ENCODE measurements at places on chromosomes 11 and 22.

DNA sequence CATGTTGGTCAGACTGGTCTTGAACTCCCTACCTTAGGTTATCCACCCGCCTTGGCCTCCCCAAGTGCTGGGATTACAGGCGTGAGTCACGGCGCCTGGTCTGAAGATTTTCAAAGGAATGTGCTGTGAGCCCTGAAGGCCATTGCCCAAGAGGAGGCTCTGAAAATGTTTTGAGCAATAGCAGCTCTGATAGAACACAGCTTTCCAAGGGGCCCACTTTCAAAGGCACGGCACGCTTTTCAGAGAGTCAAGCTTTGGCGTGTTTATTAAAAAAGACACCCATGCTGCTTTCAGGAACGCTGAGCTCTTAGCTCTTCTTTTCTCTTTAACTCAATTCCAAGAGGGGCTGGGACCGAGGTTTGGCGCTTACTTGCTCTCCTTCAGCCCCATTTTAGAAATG is 73.8 kb upstream of the CDON start:
- no peak overlapping the region for H3K4me3 ChIP-seq
- H3K36me3 ChIP-seq = no peaks in the 10 kb centered on the region
- peaks cover 78% of the 10 kb centered on the region for H3K4me1 ChIP-seq
- DNase-seq = peak; percentile 38
- peaks cover 7% of the 10 kb centered on the region for H3K27me3 ChIP-seq
- no peak overlapping the region for H3K27ac ChIP-seq

GRCh38 chr11:19715373-19715772 is 2.7 kb downstream of the NAV2 start:
- DNase-seq = no peak
- H3K27ac ChIP-seq = no peak overlapping the region
- no peak overlapping the region for H3K4me3 ChIP-seq
- H3K27me3 ChIP-seq = peaks cover 2% of the 10 kb centered on the region
- 0 out of 2 replicates have a peak, but pooled peaks cover 7% of the 10 kb centered on the region for H3K4me1 ChIP-seq

DNA sequence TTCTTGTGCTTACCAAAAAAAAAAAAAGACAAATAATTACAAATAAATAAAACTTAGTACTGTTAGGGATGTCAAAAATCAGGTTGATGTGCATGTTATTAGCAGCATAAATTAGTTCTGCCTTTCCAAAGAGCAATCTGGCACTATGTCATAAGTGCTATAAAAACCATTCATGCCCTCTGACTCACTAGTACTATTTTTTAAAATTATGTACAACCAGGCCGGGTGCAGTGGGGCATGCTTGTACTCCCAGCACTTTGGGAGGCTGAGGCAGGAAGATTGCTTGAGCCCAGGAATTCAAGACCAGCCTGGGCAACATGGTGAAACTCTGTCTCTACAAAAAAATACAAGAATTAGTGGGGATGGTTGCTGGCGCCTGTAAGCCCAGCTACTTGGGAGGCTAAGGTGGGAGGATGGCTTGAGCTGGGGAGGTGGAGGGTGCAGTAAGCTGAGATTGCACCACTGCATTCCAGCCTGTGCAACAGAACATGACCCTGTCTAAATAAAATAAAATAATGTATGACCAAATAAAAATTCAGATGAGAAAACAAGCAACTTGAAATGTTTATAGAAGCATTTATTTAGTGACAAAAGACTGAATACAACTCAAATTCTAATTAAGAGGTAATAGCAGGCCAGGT is 25.3 kb downstream of the UEVLD start:
- H3K4me3 ChIP-seq = no peak overlapping the region
- no peak for DNase-seq
- no peaks in the 10 kb centered on the region for H3K4me1 ChIP-seq

DNA sequence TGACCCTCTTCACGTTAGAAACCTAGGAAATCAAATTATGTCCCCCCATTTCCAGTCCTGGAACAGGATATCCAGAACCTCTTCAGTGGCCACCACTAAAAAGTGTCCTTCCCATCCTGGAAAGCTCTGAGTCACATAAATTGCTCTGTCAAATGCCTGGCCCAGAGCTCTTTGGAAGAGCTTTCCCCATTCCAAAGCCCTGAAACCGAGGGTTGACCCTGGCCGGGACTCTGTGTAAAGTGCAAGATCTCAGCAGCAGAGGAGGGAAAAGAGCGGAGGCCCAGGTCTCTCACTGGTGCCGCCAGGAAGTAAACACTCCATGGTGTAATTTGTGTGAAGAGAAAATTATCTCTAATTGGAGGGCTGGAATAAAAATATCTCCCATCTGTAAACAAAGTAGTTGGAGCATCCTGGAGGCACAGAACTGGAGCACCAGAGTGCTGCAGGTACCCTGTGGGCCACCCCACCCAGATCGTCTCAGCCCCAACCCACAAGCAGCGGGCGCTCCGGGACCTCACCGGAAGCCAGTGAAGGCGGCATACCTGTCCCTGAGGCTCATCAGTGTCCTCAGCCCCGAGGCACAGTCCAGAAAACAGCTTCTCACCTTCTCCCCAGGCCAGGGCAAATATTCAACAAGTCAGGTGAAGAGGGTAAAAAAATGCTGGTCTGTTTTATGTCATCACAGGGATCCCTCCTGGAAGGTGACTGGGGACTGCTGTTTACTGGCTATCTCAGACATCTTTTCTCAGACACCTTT is 4.7 kb upstream of the JAM3 start:
- no peaks in the 10 kb centered on the region for H3K27me3 ChIP-seq
- no peaks in the 10 kb centered on the region for H3K36me3 ChIP-seq

GRCh38 chr11:112583261-112583893 is 322.7 kb upstream of the PLET1 start:
- no peaks in the 10 kb centered on the region for H3K4me1 ChIP-seq
- no peaks in the 10 kb centered on the region for H3K27me3 ChIP-seq
- H3K36me3 ChIP-seq = no peaks in the 10 kb centered on the region
- H3K27ac ChIP-seq = no peak overlapping the region

GRCh38 chr11:28794405-28794804 is 686.2 kb downstream of the METTL15 start:
- no peak overlapping the region for H3K4me3 ChIP-seq
- H3K36me3 ChIP-seq = no peaks in the 10 kb centered on the region
- no peaks in the 10 kb centered on the region for H3K4me1 ChIP-seq
- no peak for DNase-seq
- no peaks in the 10 kb centered on the region for H3K27me3 ChIP-seq
- no peak overlapping the region for H3K27ac ChIP-seq

DNA sequence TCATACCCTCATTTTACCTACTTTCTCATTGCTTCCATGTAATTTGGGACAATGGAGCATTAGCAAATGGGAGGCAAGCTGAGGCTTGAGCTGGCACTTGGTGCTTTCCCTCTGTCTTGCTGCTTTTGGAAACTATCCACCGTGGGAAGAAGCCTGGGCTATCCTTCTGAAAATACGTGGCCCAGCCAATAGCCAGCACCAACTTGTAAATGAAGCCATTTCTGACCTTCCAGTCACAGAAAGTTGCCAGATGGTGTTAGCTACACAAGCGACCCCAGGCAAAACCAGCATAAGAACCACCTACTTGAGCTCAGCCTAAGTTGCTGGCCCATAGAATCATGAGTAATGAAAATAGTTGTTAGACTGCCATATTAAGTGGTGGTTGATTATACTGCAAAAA is 18.5 kb upstream of the SPON1 start:
- H3K4me1 ChIP-seq = no peaks in the 10 kb centered on the region
- H3K27ac ChIP-seq = no peak overlapping the region
- no peak for DNase-seq
- no peaks in the 10 kb centered on the region for H3K27me3 ChIP-seq

- H3K27me3 ChIP-seq = peaks cover 9% of the 10 kb centered on the region
- H3K4me3 ChIP-seq = no peak overlapping the region
- H3K36me3 ChIP-seq = no peaks in the 10 kb centered on the region
- H3K27ac ChIP-seq = no peak overlapping the region
- DNase-seq = no peak
Observed at GRCh38 chr11:107713009-107713408, 1.2 kb upstream of the SLN start.

- peaks cover 23% of the 10 kb centered on the region for H3K4me1 ChIP-seq
- no peak overlapping the region for H3K4me3 ChIP-seq
- H3K27ac ChIP-seq = no peak overlapping the region
- DNase-seq = no peak
- peaks cover 74% of the 10 kb centered on the region for H3K36me3 ChIP-seq
Observed at GRCh38 chr22:43996170-43996980, 27.7 kb upstream of the PARVB start.

DNA sequence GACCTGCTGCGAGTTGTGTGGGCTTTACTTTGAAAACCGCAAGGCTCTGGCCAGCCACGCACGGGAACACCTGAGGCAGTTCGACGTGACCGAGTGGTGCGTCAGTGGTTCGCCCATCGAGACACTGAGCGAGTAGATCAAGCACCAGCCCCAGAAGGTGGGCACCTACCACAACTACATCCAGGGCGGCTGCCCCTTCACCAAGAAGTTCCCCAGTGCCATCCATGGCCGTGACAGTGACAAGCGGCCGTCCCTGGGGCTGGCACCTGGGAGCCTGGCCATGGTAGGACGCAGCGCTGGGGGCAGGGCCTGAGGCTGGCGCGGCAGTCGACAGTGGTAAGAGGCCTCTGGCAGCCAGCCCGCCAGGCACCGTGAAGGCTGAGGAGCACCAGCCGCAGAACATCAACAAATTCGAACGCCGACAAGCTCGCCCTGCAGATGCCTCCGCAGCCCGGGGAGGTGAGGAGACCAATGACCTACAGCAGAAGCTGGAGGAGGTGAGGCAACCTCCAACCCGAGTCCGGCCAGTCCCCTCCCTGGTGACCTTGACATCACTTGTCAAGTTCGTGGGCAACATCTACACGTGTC is 545.2 kb upstream of the CCDC179 start:
- H3K4me1 ChIP-seq = no peaks in the 10 kb centered on the region
- no peak overlapping the region for H3K27ac ChIP-seq
- H3K27me3 ChIP-seq = no peaks in the 10 kb centered on the region
- no peak for DNase-seq
- no peak overlapping the region for H3K4me3 ChIP-seq

DNA sequence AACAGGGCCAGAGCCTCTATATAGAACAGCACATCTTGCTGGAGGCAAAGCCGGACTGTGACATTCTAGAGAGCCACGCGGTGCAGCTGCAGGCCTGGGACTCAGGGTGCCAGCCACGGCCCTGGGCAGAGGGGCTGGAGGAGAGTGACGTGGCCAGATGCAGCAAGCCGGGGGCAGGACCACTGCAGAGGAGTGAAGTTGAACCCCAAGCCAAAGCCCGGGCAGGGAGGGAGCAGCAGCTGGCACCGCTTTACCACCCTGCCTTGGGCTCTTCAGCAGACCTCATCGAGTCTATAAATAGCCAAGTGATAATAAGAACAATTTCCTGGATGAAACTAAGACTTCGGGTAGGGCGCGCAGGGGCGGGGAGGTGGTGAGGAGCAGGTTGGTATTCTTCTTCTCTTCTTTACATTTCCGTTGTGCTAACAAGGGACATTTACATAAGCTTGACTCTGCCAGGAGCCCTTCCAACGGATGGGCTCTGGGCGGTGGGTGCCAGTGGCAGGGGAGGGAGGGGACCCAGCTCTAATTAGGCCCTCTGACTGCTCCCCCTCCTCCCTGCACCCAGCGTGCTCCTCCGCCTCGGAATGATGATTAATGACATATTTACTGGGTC is 110.2 kb downstream of the ST3GAL4 start:
- H3K27me3 ChIP-seq = peaks cover 66% of the 10 kb centered on the region
- DNase-seq = no peak
- no peak overlapping the region for H3K4me3 ChIP-seq
- H3K27ac ChIP-seq = no peak overlapping the region
- no peaks in the 10 kb centered on the region for H3K4me1 ChIP-seq

- H3K4me1 ChIP-seq = peaks cover 43% of the 10 kb centered on the region
- H3K4me3 ChIP-seq = no peak overlapping the region
- no peak overlapping the region for H3K27ac ChIP-seq
- peaks cover 62% of the 10 kb centered on the region for H3K36me3 ChIP-seq
Observed at GRCh38 chr11:66066751-66067150, 3.3 kb upstream of the PACS1 start.

GRCh38 chr22:19713650-19714311 is 522 bp upstream of the SEPTIN5 start:
- peaks cover 11% of the 10 kb centered on the region for H3K27me3 ChIP-seq
- H3K4me3 ChIP-seq = peak overlapping the region; percentile 62
- H3K4me1 ChIP-seq = peaks cover 4% of the 10 kb centered on the region
- H3K36me3 ChIP-seq = no peaks in the 10 kb centered on the region
- DNase-seq = no peak

DNA sequence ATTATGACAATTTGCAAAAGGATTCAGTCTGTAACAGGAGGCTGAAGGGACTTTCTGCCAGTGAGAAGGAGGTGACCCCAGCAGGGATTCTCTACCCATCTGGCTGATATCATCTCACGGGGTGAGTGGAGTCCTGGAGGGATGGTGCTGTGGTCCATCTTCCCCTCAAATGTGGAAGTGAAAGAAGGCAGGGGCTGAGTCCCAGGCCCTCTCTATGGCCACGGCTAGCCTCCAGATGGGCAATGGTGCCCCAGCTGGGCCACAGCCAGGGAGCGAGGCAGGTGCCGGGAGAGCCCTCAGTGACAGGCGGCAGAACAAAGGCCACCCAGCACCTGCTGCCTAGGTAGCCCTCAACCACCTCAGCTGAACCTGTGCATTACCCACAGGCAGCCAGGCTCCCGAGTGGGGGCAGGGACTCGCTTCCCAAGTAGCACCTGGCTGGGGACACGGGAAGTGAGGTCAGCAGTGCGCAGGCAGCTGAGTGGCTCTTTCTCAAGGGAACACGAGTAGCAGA is 6.7 kb downstream of the NECTIN1 start:
- H3K27me3 ChIP-seq = no peaks in the 10 kb centered on the region
- H3K4me1 ChIP-seq = peaks cover 46% of the 10 kb centered on the region
- no peak for DNase-seq
- no peaks in the 10 kb centered on the region for H3K36me3 ChIP-seq

DNA sequence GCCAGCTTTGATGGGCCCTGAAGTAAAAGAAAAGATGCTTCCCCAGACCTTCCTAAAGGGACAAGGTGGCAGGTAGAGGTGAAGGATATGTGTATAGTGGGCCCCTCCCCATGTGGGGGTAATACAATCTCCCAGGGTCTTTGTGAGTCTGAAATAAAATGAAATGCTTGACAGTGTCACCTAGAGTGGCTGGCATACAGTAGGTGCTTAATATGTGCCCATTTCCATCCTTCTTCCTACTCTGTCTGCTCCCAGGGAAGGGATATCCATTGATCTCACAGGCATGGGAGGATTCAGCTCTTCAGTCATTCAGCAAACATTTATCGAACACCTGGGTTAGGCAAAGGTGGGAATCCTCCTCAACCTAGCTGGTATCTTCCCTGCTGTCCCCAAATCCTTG is 6.1 kb upstream of the CREB3L1 start:
- no peak overlapping the region for H3K4me3 ChIP-seq
- peaks cover 45% of the 10 kb centered on the region for H3K4me1 ChIP-seq
- peaks cover 3% of the 10 kb centered on the region for H3K27me3 ChIP-seq
- no peak overlapping the region for H3K27ac ChIP-seq
- no peaks in the 10 kb centered on the region for H3K36me3 ChIP-seq

Data from HepG2 (cell line).